NCI-H1436 treated with DMSO at 0.1 percent for 48 hours (cell line): ENCODE measurements at places on chromosomes 5 and 9.

GRCh38 chr5:161751265-161751664, 65.7 kb downstream of the GABRA6 start:
- no peak for DNase-seq

DNA sequence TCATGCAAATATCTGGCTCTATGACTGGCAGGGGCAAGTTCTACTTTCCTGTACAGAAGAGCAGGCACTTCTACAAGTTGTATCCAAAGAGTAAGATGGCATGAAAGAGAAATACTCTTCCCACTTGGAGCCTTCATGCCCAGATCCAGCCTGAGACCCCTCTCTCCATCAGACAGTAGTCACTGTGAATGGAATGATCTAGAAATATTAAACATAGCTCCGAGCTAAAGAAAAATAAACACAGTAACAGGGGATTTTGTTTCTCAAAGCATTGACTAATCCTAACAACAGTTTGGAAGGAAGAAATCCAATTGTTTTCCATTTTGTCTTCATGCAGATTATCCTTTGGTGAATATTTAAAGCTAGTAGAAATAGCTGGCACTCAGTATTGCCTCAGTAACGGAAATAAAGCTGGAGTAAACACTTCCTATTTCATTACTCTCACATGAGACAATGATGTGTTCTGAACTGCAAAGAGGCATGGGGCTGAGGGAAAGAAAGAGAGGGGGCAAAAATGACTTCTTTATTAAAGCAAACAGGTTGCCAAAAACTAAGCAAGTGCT, 100.0 kb downstream of the SEMA5A start:
- no peak for DNase-seq

GRCh38 chr9:83362341-83362995, 175.7 kb downstream of the FRMD3 start:
- DNase-seq: no peak

DNA sequence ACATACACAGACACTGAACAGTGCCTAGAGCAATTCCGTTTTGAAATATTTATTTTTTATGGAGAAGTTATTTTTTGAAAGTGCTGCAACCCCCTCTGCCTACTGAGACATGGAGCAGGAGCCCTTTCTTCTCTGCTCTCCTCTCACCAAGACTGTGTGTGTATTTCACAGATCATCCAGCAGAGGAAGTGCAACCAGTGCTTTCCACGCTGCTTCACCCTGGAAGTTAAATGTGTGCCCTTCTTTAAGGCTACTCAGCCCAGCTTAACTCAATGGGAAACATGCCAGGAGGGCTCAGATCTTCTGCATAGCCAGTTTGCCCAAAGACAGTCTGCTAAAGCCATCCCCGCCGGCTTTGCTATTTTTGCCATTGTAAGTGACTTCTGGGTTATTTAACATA, 606.3 kb downstream of the TLE1 start:
- no peak for DNase-seq

GRCh38 chr9:131233556-131233955, 42.8 kb downstream of the FAM78A start:
- DNase-seq: no peak

DNA sequence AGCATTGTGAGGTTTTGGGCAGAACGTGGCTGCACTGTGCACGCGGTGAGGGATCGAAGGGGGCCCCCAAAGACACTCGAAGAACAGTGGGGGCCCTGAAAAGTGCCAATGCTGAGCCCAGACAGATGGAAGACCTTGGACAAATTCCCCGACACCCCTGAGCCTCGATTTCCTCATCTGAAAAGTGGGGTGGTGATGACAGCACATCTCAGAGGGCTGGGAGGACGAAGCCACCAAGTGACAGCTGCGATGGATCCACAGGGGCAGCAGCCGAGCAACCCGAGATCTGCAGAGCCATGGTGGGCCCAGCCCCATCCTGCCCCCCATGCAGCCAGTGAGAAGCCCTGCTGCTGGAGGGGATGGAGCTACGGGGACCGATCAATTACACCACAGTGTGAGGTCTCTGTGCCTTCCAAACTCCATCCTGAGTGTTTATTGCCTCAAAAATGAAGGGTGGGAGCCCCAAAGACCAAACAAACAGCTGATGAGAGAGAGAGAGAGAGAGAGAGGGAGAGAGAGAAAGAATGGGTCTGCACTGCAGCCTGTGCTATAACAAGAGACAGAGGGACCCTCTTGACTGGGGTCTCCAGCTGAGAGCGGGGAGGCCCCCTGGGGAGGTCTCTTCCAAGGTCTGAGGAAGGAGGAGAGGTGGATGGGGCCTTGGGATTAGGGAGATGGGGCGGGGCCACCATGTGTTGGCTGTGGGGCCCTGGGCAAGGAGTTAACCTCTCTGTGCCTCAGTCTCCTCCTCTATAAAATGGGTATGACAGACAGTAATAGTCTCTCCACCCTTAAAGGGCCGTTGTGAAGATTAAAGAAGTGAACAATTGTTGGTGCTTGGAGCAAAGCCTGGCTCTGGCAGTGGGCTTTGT, 134.4 kb upstream of the IER5L start:
- DNase-seq: no peak

DNA sequence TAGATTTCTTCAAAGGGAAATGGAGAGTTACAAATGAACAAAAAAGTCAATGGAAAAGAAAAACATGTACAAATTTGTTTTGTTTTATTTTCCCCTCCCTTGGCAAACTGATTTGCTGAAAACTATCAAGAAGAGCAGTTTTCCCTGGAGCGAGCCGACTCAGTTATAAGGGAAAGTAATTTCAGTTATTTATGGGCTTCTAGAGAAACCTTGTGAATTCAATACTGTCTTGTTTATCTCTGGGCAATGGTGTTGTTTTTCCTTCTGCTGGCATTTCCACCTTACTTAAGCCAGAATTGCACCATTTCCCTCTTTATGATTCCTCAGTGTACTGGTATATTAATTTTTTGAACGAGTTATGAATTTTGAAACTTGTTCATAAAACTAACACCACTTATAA, 1163.6 kb downstream of the CDH12 start:
- DNase-seq: no peak

GRCh38 chr9:95991326-95991725, 115.8 kb downstream of the ERCC6L2 start:
- DNase-seq: no peak

DNA sequence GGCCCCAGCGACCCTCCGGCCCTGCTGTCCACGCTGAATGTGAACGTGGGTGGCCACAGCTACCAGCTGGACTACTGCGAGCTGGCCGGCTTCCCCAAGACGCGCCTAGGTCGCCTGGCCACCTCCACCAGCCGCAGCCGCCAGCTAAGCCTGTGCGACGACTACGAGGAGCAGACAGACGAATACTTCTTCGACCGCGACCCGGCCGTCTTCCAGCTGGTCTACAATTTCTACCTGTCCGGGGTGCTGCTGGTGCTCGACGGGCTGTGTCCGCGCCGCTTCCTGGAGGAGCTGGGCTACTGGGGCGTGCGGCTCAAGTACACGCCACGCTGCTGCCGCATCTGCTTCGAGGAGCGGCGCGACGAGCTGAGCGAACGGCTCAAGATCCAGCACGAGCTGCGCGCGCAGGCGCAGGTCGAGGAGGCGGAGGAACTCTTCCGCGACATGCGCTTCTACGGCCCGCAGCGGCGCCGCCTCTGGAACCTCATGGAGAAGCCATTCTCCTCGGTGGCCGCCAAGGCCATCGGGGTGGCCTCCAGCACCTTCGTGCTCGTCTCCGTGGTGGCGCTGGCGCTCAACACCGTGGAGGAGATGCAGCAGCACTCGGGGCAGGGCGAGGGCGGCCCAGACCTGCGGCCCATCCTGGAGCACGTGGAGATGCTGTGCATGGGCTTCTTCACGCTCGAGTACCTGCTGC, 839 bp downstream of the KCNV2 start:
- no peak for DNase-seq

- no peak for DNase-seq
Observed at GRCh38 chr9:93092251-93092991, 3.6 kb upstream of the CARD19 start.

- DNase-seq: no peak
Observed at GRCh38 chr5:154776167-154776566, 21.0 kb downstream of the LARP1 start.

DNA sequence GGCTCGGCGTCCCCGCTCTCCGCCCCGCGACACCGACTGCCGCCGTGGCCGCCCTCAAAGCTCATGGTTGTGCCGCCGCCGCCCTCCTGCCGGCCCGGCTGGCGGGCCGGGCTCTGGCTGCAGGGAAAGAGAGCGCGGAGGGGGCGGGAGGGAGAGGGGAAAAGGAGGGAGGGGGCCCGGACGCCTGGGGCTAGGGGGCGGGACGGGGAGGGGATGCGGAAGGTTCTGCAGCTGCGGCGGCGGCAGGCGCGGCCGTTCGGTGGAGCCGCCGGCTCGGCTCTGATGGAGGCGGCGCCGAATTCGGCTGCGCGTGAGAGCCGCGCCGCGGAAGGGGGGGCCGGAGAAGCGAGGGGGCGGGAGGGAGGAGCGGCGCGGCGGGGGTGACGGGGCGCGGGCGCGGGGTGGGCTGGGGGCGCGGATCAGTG, at the start of gene MARCHF11:
Gene MARCHF11 (minus strand): TSS at position 281 of the 425 bp plus-strand sequence. CDS start 216 bp downstream, at position 65.
- DNase-seq: no peak

- DNase-seq: no peak
Observed at GRCh38 chr9:136251264-136252115, 5.9 kb upstream of the QSOX2 start.

DNA sequence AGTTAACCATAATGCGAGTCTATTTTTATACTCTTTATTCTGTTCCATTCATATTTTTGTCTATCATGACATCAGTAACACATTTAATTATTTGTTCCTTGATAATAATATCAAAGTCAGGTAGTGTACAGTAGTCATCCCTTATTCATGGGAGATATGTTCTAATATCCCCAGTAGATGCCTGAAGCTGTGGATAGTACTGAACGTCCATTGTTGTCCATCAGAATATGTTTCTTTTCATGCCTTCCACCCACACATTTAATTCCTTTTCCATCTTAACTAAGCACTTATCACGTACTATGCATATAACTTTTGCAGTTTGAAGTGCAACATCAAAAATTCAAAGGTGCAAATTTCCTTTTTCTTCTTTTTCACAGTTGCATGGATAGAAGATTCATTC, 53.6 kb downstream of the FER start:
- DNase-seq: no peak

DNA sequence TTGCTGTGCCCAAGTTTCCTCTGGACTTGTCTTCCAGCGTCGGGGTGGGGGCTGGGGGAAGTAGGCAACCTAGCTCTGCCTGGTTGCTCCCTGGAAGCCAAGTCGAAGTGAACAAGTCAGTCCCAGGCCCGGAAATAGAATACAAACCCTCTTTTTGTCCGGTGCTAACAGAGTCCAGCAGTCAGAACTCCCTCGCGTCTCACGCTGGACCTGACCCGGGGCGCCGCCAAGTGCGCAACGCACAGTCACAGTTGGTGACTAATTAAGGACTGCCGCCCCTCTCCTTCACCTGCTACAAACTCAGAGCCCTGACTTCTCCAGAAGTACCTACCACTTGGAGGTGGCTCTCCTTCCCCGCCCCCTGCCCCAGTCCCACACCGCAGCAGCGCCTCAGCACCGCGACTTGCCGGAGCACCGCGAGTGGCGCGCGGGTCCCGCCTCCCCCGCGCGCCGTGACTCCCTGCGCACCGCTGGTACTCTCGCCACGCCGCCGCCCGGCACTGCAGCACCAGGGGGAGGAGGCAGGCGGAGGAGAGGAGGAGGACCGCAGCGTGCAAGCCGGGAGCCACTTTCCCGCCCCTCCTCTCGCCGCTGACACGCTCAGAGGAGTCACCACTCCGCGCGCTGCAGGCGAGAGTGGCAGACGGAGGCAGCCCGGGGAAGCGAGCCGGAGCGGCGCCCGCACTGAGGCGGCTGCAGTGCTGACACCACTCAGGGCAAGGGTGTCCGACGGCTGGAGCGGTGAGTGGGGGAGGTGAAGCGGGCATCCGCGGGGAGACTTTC, at the start of gene SV2C:
Gene SV2C (plus strand): TSS at position 612 of the 783 bp plus-strand sequence. CDS start 48,368 bp downstream, outside the sequence.
- DNase-seq: no peak

DNA sequence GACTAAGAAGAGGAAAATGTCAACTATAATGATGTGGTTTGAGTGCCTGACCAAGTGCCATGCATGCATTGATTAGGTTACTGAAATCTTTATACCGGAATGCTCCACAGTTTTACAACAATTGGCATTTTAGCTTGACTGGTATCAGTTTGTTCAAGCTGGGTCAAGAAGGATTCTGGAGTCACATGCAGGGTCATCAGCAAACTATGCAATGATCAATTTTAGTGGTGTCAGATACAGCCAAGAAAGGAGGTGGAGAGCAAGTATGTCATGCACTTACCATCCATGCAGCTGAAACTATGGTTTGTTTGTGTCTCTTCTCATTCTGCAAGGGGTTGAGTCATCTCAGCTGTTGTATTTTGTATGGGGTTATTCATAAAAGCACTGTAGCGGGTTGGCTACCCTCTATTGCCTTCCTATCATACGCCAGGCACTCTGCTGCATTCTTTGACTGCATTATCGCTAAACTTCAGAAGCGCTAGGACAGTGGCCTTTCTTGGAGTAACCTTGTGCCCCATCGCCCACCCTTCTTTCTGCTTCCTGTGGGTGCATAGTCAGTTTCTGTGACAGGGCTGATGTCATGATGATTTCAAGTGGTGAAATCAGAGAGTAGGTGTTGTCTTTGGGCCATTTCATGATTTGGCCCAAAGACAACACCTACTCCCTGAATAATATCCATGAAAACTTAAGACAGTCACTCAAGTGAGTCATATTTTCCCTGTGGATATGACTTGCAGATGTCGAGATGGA, 145.4 kb downstream of the MTX3 start:
- DNase-seq: no peak

DNA sequence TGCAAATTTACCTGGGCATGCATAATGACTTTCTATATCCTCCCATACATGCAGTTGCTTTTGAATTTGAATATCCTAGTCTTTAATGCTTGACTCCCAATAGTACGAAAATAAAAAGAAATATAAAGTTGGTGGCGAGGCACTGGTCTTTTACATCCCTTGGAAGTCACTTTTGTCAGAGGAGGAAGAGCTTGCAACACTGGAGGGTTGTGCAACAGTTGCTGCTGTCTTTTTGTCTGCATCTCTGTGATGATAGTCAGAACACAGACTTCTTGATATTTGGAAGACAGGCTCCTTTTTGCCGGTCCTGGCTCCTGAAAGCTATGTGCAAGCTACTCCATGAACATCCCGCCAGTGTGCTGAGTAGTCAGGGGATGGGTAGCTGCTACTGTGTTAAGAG, 16.8 kb upstream of the SGCD start:
- DNase-seq: no peak

- no peak for DNase-seq
Observed at GRCh38 chr5:135993335-135993879, 35.4 kb upstream of the TGFBI start.

DNA sequence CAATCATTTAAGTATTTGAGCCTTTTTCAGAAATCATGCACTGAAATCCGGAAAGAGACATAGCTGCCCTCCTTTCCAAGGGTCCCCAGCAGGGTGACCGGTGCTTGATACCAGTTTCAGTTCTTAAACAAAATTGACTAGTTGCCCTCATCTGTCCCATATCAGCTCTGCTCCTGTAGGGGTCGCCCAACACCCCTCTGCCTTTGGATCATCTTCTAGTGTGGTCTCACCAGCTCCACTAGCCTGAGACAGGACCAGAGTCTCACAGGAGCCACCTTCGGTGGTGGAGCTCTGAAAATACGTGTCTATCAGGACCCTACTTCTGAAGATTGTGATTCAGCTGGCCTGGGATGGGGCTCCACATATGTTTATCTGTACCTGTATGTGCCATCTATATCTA, 428.2 kb downstream of the ENC1 start:
- DNase-seq: no peak
